ENCODE measurements at places on chromosomes 12 and 14.
A peak's percentile ranks its signal among the peaks of the same experiment; 100 is the strongest.

DNA sequence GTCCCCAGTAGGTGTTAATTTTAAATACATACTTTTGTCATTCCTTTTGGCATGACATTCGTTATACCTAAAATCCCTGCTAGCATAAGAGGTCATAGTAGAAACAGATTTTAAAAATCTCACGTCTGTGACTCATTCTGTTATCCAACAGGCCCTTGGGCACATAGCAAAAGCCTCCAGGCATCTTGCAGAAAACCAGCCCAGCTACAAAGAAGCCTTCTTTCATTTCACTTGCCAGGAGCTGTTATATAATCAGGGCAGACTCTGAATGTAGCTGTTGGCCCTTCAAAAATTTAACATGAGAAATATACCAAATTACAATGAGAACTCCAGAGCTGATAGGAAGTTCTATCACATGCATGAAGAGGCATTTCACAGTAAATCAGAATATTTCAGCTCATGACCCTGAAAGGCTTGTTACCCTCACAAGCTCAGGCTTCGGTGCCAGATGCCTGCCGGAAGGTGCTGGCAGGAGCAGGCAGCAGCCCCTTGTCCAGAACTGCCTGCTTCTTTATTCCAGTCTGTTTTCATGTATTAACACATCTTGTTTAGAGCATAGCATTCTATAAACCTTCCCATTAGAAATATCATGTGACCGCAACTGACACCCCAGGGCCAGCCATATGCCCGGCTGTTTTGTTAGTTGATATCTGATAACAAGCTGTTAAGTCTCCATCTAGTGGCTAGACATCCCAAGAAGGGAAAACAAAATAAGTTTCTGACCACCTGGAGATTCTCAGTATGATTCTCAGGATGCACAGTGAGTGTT is 17.8 kb downstream of the E2F7 start:
- DNase-seq, result no peak

DNA sequence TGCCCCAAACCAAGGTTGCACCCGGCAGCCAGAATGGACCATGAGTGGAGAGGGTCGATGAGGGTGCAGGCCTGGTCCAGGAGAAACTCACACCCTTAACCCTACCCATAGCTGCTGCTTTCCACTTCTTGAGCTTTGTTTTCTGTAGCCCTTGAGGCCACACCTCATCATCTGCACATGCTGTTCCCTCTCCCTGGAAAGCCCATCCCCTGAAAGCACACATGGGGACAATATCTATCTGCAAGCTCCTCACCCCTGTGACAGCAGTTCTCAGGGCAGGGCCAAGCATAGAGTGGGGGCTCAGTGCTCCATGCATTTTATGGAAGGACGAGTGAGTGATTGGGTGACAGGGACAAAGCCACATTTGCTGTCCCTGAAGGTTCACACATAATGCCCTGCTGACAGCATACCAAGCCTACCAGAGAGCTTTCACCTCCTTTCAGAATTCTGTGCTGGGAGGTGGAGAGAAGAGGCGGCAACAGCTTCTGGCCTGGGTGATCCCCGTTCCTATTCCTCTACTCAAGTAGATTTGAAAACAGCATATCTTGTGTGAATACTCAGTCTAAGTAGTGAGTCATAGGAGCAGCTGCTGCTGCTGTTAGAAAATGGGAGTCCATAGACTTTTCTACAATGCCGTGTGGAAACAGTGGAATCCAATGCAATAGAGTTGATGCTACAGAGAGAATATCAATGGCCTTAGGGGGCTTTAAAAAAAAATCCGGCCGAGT is 44.6 kb downstream of the SRGAP1 start:
- no peak for DNase-seq

DNA sequence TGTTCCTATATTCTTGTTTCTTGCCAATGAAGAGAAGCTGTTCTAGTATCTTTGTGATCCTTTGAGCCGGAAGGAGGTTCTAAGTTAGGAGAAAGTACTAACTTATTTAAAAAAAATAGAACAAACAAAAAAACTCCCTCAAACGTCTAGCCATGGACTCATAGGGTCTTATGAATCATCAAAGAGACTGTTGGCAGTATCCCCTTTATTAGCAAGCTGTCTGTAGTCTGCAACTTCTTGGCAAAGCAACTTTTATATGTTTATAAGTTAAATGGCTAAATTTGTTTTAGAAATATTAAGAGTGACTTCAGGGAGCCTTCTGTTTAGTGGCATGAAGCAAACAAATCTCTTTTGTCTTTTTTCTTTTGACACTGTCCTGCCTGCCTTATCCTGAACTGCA is 291.9 kb downstream of the FUT8 start:
- no peak for DNase-seq

DNA sequence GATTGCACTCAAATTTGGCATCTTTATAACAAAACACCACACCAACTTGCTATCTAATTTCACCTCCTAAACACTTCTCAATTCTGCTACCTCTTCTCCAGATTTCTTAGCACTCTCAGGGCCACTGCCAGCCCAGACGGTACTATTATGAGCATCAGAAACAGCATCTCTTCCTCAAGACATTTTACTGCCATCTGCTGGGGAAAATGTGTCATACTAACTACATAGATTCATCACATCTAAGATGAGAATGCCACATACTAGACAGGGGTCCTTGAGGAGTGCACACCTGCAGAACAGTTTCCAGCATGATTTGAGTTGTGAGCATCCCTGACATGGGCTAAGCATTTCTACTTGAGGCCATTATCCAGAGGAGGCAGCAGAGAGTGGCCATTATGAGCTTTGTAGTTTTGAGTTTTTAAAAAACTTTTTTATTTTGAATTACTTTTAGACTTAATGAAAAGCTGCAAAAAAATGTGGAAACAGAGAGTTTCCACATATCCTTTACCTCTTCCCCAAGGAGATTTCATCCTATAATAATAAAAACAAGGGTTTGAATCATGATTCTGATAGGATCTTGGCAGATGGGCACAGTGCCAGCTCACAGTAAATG is 15.1 kb upstream of the GRIP1 start:
- DNase-seq, result peak; percentile 43

GRCh38 chr14:71645656-71646055 is 286.6 kb upstream of the RGS6 start:
- no peak for DNase-seq

DNA sequence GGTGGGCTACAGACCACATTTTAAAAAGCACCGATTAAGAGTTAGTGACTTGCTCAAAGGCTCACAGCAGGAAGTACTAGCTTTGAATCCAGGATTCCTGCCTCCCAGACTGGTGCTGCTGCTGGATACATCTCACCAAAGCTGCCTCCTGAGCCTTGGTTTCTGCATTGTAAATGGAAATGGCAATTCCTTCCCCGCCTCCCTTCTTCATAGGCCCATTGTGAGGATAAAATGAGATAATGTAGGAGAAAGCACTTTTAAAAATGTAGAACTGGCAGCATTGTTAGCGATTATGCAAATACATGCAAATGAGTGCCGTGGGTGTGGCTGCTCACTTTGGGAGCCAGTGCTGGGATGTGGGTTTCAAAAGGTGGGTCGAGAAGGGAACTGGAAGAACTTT is 15.4 kb downstream of the PDE1B start:
- DNase-seq, result no peak

DNA sequence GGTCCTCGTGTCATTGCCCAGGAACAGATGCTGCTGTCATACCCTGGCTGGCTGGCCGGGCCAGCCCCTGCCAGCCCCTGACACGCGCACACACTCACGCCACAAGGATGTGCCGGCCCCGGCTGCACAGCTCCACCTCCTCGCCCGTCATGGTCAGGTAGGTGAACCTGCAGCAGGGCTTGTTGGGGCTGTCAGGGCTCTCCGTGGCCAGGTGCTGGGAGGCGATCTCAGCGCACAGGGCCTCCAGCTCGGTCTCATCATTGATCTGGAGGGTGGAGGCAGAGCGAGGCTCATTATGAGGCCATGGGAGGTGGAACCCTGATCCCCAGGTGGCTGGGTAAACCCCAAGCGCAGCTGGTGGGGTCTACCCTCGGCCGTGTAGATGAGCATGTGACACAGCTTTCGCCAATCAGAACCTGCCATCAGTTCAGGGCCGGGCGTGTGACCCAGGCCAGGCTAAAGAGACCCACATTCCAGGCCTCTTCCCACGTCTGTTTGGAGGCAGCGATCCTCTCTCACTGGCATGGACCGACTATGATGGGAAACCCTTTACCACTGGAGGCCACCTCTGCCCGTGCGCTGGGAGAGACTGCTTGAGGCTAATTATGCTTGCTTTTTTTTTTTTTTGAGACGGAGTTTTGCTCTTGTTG is 38.8 kb downstream of the TRAFD1 start:
- DNase-seq, result no peak

GRCh38 chr12:67357376-67358125 is 88.4 kb downstream of the CAND1 start:
- DNase-seq, result no peak

DNA sequence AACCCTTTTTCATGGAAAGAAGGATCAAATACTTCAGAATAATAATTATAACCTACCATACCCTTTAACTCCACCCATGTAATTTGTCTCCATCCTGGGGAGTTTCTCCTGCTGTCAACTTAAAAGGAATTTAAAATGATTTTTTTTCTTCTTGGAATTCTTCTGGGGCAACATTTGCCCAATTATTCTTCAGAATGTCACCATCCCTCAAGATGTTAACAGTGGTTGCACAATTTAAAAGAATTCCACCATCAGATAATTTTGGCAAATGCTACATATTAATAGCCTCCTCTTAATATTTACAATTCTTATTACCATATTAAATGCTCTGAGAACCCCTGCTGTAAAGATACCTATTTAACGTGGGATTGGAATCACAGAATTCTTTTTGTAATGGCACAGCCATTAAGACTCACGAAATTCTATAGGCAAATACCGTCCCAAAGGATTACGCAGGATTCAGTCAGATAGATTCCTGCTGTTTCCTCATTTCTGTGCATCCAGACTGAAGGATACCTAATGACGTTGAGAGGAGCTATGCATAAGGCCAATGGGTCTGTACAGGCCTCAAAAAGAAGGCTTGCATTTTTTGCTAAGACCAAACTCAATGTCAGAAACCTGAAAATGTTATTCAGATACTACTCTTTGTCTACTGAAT is 177.5 kb downstream of the DAD1 start:
- no peak for DNase-seq

GRCh38 chr12:124463341-124463921 is 104.0 kb downstream of the NCOR2 start:
- DNase-seq, result no peak

GRCh38 chr14:81314443-81315175 is 85.5 kb downstream of the STON2 start:
- DNase-seq, result no peak

GRCh38 chr12:6062395-6062756 is 62.1 kb downstream of the VWF start:
- no peak for DNase-seq

GRCh38 chr14:61453103-61453767 is 131.9 kb downstream of the PRKCH start:
- no peak for DNase-seq

DNA sequence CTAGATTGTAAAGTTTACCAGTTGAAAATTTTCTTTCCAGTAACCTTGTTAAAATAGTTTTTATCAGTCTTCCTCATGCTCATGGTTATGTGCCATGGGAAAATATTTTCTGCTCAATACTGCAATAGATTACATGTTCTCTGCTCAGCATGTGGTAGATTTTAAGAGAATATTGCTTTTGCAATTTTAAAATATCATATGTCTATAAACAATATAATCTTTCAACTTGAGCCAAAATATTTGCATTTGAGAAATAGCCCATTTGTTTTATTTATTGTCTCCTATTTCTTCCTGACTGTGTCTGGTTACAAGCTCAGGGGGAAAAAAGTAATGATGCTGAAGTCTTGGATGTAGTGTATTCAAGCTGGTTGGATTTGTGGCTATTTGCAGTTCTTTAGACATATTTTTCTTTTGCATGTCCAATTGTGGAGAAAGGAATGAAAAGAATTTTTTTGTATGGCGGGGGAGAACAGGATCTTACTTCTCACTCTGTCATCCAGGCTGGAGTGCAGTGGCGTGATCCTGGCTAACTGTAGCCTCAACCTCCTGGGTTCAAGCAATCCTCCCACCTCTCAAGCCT is 342.6 kb upstream of the NAV3 start:
- no peak for DNase-seq

DNA sequence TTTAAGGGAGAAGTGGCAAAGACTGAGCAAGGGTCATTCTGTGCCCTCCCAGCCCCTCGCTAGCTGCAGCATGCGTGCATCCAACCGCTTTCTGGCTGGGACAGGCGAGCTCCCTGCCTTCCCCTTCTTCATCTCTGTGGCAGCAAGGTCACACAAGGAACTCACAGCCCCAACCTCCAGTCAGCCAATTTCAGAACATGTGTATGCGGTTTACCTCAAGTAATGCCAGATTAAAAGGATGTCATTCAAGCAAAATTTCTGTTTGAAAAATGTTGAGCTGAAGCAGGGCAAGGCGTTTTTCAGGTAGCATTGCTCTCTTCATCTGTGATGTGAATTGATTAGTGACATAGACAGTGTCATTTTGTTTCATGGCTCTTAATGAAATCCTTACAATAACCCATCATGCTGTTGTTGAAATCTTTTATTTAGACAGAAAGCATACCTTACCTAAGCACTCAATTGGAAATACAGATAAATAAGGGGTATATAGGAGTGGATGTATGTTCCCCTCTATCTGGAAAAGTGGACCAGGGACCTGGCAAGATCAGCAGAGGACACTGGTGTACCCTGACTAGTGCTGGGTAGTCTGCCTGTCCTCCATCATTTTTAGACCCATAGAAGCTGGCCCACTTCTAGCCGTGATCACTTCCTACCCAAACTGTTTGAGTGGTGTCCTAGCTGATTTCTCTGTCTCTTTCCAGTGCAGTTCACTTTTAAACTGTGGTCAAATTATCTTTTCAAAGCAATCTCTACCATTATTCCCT is 82.8 kb upstream of the NEDD1 start:
- DNase-seq, result no peak

DNA sequence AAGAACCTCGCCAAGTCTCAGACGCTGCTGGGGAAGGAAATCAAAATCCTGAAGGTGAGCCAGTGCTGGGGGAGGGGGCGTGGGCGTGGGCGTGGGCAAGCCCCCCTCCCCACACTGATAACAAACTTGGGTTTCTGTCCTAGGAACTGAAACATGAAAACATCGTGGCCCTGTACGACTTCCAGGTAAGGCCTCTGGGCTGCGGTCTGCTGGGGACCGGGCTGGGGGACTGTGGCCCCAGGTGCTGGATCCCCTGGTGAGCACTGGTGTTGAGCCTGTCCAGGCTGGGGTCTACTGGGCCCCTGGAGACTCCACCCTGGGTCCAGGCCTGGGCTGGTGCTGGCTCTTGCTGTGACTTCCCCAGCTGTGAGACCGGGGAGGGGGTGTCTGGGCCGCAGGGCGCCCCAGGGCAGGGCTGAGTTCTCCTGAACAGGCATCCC is 1.2 kb downstream of the ULK1 start:
- no peak for DNase-seq

- DNase-seq, result no peak
These were observed 82.6 kb downstream of the BBS10 start for GRCh38 chr12:76265424-76266180.

GRCh38 chr12:82034769-82035168 is 275.6 kb upstream of the PPFIA2 start:
- no peak for DNase-seq

GRCh38 chr12:106801167-106801708 is 26.8 kb downstream of the RIC8B start:
- no peak for DNase-seq

- no peak for DNase-seq
These were observed 2.7 kb upstream of the SOAT2 start for GRCh38 chr12:53100466-53101151.

GRCh38 chr14:88791629-88792472 is 902 bp downstream of the EML5 start:
- no peak for DNase-seq
